ENCODE measurements at places on chromosomes 4 and X.

DNA sequence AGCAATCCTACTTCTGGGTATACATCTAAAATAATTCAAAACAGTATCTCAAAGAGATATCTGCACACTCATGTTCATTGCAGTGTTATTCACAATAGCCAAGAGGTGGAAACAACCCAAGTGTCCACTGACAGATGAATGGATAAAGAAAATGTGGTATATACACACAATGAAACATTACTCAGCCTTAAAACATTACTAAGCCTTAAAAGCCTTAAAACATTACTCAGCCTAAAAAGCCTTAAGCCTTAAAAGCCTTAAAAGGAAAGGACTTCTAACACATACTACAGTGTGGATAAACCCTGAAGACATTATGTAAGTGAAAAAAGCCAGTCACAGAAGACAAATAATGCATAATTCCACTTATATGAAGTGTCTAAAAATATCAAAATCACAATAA is 40.3 kb upstream of the TFDP3 start:
- no peak for DNase-seq

- no peak for DNase-seq
Measured at GRCh38 chrX:1600406-1601050, 9.1 kb downstream of the AKAP17A start.

- no peak for DNase-seq
Measured at GRCh38 chrX:47940448-47940847, 63.3 kb downstream of the ZNF182 start.

DNA sequence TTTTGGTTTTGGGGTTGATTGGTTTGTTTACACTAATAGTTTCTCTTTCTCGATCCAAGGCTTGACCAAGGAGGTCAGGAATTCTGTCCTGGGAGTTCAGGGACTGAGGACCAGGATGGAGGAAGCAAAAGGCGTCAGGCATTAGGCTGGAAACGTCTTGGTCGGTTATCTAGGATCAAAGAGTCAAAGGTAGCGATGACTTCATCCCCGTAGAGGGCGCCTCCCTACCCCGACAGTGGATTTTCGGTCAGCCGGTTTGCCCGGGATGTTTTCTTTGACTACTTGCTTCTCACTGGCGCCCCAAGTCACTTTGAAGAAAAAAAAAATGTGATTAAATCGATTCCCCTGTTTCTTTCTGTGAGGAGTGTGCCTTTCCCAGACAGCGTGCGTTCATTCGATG is 980 bp upstream of the FHDC1 start:
- DNase-seq: no peak

DNA sequence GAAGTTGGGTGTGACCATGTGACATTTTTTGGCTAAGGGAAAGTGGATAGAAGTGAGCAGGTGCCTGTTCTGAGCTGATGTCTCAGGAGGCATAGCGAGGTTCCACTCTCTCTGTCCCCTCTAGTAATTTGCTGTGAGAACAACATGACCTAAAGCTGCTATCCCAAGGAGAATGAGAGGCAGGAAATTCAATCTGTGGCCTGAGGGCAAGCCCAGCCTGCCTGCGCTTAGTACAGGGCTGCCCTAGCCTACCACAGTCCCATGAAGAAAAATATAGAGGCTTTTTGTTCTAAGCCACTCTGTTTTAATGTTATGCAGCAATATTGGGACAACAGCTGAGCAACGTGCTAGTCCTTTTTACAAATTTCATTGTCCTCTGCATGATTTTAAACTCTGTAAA is 193.1 kb downstream of the LDB2 start:
- DNase-seq: no peak

GRCh38 chr4:3573131-3573530 is 40.9 kb upstream of the LRPAP1 start:
- DNase-seq: no peak

DNA sequence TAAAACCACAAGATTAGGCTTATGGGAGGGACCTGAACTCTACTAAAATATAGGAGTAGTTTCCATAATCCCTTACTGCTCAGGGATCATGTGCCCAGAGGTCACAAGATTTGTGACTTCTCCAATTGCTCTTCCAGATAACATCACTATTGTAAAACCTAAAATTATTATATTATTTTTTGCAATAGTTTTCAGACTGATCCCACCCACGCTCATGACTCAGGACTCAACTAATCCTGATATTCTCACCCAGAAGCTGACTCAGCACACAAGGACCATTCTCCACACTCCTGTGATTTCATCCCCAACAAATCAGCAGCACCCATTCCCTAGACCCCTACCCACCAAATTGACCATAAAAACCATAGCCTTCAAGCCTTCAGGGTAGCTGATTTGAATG is 24.0 kb upstream of the RPL34 start:
- no peak for DNase-seq

DNA sequence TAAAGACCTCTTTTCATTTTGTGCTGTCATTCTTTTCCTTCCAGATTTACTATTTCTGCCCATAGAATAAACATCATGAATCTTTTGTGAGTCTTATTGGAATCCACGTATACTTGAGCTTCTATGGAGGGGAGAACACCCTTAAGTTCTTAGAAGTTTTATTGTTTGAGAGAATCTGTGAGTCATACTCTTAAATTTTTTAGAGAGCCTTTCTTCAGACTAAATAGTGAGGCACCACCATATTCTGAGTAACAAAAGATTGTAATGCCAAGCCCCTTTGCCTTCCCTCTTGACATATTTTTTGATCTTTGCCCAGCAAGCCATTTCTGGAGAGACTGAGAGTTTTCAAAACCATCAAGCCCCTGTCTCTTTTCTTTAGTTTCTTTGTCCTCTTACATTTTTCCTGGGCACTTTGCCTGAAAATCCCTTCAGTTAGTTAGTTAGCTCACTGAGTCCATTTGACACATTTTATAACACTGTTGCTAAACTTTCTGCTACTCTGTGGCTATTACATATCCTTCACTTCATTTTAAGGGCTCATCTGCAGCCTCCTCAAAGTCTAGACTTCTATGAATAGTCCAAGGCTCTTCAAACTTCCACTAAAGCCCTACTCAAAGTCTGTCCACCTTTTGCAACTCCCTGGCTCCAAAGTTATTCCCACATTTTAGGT is 65.3 kb upstream of the NDUFC1 start:
- DNase-seq: no peak

GRCh38 chr4:1113311-1114009 is at the start of gene RNF212:
Gene RNF212, minus strand, starts transcription at chr4:1113564. Its CDS starts 100 bp downstream, at chr4:1113464.
- DNase-seq: peak; percentile 19

DNA sequence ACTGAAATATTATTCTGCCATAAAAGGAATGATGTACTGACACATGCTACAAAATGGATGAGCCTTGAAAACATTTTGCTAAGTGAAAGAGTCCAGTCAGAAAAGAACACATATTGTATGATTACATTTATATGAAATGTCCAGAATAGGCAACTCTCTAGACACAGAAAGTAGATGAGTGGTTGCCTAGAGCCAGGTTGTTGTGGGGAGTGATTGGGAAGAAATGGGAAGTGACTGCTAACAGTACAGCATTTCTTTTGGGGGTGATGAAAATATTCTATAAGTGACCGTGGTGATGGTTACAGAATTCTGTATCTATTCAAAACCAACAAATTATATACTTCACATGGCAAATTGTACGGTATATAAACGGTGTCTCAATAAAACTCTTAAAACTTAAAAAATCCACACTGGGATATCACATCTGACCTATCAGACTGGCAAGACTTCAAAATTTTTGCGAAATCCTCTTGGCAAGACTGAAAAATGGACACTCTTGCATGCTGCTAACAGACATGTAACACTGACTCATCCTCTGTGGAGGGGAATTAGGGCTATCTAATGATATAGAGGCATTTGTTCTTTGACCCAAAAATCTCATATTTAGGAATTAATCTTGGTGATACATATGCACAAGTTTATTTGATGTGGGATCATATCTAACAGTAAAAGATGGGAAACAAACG is 71.8 kb downstream of the FAM13A start:
- DNase-seq: no peak

DNA sequence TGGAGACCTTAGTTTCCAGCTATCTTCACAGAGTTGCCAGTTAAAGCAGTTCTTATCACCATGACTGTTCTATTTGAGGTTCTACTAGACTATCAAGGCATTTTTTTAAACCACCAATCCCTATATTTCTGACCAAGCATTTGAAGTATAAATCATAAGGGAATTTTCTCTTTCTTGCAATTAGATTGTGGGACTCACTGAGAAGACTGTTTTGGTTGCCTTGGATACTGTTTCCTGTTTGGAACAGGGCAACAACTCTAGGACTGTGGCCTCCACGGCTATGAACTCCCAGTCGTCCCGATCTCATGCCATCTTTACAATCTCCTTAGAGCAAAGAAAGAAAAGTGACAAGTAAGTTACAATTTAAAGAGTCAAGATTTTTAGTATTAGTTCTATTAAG is 11.8 kb downstream of the KIF4A start:
- DNase-seq: no peak

GRCh38 chr4:10007793-10008608 is 13.3 kb downstream of the SLC2A9 start:
- DNase-seq: no peak

DNA sequence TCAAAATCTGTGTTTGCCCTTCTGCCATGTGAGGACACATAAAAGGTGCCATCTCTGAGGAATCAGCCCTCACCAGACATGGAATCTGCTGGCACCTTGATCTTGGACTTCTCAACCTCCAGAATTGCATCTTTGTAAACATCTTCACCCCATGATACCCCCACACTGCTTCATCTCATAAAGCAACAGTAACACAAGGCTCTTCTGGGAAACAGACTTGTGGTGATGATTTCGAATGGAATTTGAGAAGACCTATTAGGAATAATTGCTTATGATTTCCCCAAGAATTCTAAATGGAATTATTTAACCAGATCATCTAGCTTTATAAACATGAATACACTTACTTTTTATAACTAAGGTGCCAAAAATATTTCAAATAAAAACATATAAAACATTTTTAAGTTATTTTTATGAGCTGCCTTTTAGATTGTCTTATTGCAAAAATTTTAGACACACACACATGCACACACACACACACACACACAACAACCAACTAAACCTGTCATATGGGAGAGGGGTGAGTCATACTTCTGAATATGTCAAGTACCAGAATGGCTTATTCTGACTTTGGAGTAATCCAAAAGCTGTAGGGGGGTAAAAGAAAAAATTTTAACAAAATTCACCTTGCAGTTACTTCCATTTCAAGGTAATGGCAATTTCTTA is 82.0 kb downstream of the USP46 start:
- DNase-seq: no peak

GRCh38 chr4:40564004-40564403 is 65.7 kb downstream of the RBM47 start:
- no peak for DNase-seq

- no peak for DNase-seq
Measured at GRCh38 chr4:113825272-113825671, 63.7 kb upstream of the CAMK2D start.

- no peak for DNase-seq
Measured at GRCh38 chrX:132657876-132658275, 169.0 kb upstream of the MBNL3 start.

GRCh38 chrX:154046940-154047610 is 27.4 kb upstream of the IRAK1 start:
- no peak for DNase-seq

DNA sequence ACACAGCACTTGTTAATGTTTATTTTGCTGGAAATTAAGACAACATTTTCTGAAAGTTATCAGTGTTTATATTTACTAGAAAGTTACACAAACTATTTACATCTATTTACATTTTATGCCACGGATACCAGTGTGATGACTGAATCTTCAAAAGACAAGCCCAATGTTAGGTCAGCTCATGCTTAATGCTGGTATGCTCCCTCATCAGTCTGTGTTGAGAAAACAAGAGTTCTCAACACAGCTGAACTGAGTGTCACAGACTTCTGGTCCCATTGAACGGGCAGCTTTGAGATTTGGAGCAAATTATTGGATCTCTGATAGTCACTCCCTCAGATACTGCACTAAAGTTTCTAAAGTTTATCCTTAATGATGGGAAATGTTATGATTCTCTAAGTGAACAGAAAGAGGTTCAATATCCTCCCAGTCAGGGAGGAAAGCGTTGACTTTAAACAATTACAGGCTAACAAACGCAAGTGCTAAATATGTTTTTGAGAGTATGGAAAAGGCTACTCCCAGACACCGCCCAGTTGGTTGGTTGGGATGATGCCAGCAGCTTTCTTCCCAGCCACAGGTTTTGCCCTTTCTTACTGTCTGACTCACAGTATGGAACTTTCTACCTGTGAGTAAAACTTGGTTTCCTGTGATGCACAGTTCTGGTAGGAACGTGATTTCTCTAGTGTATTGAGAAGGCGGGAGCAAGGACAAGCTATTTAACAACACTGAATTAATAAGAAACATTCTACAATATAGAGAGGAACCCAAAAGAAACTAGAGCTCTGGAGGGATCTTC is 1293.6 kb upstream of the TENM3 start:
- DNase-seq: no peak

DNA sequence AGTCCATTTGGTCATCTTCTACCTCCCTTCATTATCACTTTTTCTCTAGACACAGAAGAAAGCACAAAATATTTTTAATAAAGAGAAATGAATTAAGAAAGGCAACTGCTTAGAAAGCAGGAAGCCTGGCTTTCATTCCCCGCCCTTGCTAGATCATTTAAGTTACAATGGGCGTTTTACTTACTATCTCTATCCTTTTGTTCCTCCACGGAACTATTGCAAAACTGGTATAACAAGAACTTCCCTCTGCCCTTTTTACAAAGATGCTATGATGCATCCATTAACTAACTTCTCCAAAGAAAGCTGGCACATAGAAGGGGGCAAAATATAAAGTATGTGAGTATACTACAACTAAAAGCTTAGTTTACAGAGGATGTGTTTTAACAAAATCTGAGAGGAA is 434.5 kb upstream of the FTHL17 start:
- DNase-seq: no peak

DNA sequence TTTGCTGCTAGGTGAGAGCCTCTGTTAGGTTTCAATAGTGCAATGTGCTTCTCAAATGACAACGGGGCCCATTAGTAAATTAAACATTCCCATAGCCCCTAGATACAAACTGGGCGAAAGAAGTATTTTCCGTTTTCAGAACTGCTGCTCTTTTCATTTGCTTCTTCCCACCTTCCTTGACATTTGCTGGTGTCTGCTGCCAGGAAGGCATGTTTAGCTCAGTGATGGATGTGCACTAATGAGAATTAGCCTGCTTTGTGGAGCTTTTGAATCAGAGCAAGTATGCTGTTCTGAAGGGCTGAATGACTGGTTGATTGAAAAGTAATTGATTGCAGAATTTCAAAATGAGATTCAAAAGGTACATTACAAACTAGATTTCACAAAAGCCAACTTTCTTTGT is 57.0 kb downstream of the SHROOM3 start:
- DNase-seq: no peak

DNA sequence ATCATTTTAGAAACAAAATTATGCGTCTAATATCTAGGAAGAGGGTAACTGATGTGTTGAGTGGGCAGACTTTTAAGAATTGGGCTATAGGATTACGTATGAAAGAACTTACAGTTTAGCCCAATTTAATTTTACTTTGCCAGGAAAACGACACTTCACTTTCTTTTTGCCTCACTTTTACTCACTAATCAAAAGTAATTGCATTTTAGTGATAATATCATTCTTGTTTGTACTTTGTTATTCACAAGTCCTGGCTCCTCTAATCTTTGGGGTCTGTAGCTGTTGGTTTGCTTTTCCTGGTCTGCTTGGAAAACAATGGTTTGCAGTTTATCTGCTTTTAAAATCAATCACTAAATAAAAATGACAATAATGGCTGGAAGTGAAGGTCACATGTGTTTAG is 2.9 kb upstream of the ARX start:
- no peak for DNase-seq
